ENCODE measurements at places on chromosomes 16 and 17.

- DNase-seq: no peak
Measured at GRCh38 chr17:80704381-80704819, 159.8 kb downstream of the RPTOR start.

DNA sequence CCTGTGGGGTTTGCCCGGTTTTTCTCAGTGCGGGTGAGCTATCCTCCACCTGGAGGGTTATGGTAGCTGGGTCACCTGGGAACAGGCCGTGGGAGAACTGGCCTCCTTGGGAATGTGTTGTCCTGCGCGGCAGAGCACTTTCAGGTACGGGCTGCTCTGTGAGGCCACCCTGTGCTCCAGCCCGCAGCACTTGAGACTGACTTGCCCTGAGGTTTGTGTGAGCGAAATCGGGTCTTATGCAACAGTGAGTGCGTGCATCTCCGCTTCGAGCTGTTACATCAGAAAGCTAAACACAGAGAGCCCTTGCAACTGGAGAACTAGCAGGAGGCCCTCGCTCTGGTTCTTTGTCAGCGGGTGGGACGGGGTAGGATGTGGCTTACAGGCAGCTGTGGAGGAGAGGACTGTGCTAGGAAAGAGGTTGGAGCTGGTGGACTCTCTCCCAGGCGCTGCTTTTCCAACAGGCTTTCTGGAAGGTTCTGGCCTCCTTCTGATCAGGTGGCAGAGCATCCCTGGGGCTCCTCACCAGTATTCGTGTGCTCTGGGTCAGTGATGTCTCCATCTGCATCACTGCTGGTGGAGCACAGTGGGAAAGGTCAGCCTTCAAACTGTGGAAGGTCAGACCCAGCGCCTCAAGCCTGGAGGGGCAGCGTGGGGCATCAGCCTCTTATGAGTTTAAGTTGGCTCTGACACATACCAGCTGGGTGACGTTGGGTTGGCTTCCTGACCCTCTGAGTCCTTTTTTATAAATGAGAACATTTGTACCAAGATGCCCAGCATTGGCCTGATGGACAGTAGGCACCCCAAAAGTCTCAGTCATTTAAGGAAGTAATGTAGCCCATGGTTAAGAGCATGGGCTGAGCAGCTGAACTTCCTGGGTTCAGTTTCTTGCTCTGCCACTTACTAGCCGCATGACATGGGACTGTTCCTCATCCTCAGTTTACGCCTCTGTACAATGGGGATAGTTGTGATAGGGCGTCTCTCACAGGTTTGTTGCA lies 76.3 kb downstream of the KSR1 start:
- DNase-seq: no peak

DNA sequence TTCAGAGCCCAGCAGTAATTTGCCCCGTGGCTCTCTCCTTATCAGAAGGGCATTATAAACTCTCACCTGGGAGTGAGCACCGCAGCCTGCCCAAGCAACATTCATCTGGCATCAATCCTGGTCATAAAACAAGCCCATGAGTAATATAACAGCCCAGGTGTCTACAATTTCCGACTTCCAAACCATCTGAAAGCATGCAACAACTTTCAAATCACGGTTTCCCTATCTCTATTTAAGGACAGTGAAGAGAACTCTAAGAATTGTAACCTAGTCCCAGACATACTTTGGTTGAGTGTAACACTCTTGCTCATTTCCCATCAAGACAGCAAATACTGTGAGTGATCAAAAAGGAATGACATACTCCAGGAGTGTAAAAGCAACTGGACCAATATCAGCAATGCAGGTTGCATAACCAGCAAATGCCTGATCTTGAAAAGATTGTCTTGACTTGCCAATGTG lies 487.4 kb upstream of the SOX9 start:
- DNase-seq: no peak

GRCh38 chr17:44186307-44187130 lies at the start of gene TMUB2:
Gene TMUB2, plus strand, starts transcription at chr17:44186972. Its CDS starts 737 bp downstream, at chr17:44187709.
- DNase-seq: peak; percentile 99

DNA sequence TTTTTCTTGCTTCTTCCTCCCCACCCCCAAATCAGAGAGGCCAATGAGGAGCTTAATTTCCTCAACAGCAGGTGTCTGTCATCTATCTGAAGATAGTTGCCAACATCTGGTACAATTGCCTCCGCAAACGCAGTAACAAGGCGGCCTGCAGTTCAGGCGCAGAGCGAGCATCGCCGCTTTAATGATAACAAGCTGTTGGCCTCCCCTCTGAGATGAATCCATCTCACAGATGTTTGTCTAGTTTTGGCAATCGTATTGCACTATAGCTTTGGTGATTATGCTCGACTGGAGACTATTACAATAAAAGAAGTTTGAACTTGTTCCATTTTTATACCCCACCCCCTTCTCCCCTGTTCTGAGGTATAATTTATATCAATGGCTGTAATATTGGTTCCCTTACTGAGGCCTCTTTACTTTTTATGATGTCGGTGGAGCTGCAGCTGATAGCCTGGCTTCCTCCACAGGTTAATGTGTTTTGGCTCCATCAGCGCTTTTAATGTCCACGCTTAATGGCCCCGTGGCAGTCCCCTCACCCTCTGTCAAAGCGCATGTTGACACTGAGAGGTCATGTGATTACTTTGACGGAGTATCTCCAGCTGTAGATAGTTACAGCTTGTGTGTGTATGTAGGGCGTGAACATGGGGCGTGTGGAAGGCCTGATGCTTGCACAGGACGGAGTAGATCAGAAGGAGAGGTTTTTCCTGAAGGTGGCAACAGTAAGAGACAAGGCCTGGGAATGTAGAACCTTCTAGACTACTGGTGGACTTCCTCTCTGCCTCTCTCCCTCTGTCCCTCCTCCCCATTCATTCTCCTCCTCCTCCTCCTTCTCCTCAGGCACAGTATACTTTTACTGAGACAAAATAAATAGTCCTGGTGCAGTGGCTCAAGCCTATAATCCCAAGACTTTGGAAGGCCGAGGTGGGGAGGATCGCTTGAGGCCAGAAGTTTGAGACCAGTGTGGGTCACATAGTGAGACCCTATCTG lies 164.7 kb downstream of the MSI2 start:
- DNase-seq: no peak

DNA sequence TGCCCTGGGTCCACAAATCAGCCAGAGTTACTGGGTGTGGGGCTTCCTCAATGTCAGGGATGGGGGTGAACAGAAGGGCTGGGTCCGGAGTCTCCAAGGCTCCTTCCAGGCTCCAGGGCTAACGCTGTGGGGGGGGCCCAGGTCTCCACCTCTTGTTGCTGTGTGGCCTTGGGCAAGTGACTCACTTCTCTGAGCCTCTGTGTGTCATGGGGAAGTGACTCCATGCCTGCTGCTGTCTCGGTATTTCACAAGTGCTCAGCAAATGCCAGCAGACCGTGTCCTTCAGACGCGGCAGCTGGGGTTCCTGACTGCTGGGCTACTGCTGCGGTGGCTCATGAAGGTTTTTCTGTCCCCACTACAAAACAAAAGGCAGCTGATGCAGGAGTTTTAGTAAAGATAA lies 26.6 kb downstream of the JPH3 start:
- no peak for DNase-seq
